WERI-Rb-1 (cell line): ENCODE measurements at places on chromosomes 13 and 19.

- no peak for DNase-seq
Observed at GRCh38 chr19:11580116-11580515, 2.7 kb upstream of the ACP5 start.

GRCh38 chr13:27302643-27303262 lies 32.1 kb downstream of the RASL11A start:
- DNase-seq: no peak

GRCh38 chr19:44876930-44877535 lies 14.0 kb upstream of the TOMM40 start:
- peak; percentile 87 for DNase-seq

DNA sequence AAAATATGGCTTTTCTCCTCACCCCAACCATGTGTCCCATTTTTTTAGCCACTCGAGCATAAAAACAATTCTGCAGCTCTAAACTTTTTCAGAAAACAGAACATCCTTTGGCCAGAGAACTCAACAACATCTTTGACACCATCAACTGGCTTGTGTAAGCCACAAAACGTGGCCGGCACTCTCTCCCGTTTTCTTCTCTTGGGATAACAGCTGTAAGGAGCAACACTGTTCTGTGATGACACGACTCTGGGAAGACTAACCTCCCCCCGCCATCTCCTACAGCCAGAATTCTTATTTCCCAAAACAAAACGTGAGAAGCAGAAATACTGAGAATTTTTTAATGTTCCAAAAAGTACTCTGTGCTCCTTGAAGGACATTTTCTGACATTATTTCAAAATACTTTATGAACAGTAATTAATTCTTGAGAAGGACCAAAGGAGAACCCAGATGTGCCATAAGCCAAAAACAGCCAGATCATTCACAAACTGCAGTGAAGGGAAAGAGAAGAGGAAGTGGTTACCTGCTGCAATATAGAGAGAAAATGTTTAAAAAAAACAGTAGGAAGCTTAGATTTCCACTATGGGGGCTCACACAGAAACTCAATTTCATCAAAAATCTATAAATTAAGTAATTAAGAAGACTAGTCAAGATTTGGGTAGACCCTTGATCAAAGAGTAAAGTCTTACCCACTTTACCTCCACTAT lies 25.8 kb downstream of the COL4A1 start:
- DNase-seq: no peak

- DNase-seq: no peak
Observed at GRCh38 chr13:31192306-31192705, 7.5 kb upstream of the B3GLCT start.

GRCh38 chr19:21328406-21328805 lies 804 bp downstream of the ZNF708 start:
- no peak for DNase-seq
